A549 treated with dexamethasone at 1 μM for 4 hours (cell line): ENCODE measurements at places on chromosomes 5 and 9. TPM values are rescaled to one million over a fixed set of nuclear protein-coding genes. Genes with fewer than 3 reads are reported as not detected.

Gene SLC6A7
- 0.02 to 0.04 TPM in 2 of 5 replicates, not detected in the others for total RNA-seq

Gene ABO
- not detected in 5 replicates for total RNA-seq

Gene CDH9
- not detected in 5 replicates for total RNA-seq

Gene CXCL14
- 0.18 to 0.37 TPM (median 0.33 TPM) in 5 replicates for total RNA-seq

Gene OBP2B
- total RNA-seq: not detected in 5 replicates

Gene ADAMTS12
- total RNA-seq: 5.7 to 7.6 TPM (median 7.3 TPM) in 5 replicates

Gene MGAT4B
- total RNA-seq: 170 to 190 TPM (median 176 TPM) in 5 replicates

Gene AQP7
- 0.14 to 0.67 TPM (median 0.33 TPM) in 5 replicates for total RNA-seq

Gene NTRK2
- total RNA-seq: 0.01 to 0.04 TPM (median 0.03 TPM) in 4 of 5 replicates, not detected in the other

Gene ACSL6
- total RNA-seq: 0.08 to 0.60 TPM (median 0.15 TPM) in 5 replicates

Gene CBY3
- total RNA-seq: not detected in 5 replicates

Gene CCDC152
- 0.06 TPM in 1 of 5 replicates, not detected in the others for total RNA-seq

Gene NTNG2
- 0.57 to 2.3 TPM (median 1.5 TPM) in 5 replicates for total RNA-seq

Gene COL15A1
- total RNA-seq: 0.49 to 0.88 TPM (median 0.59 TPM) in 5 replicates

Gene PCDHB4
- total RNA-seq: 0.02 to 0.12 TPM (median 0.02 TPM) in 3 of 5 replicates, not detected in the others

Gene ATP10B
- total RNA-seq: not detected in 5 replicates

Gene MUSK
- total RNA-seq: not detected in 5 replicates
